ENCODE measurements at places on chromosomes 12 and 14. TPM values are rescaled to one million over a fixed set of nuclear protein-coding genes. Genes with fewer than 3 reads are reported as not detected.

LPAR5 gene
- 1.7 TPM for total RNA-seq

LMO3 gene
- 5.4 TPM for total RNA-seq

NPFF gene
- not detected for total RNA-seq

EIF2B2 gene
- total RNA-seq: 39.9 TPM

ZNF891 gene
- total RNA-seq: 1.3 TPM

IL31 gene
- not detected for total RNA-seq

SLC7A8 gene
- 11.7 TPM for total RNA-seq

CKAP4 gene
- total RNA-seq: 43.2 TPM

KRT6C gene
- not detected for total RNA-seq

KERA gene
- total RNA-seq: not detected

SLC25A47 gene
- not detected for total RNA-seq

SIX6 gene
- total RNA-seq: not detected

SLC24A4 gene
- 0.48 TPM for total RNA-seq

ESRRB gene
- total RNA-seq: 10.3 TPM

DNA sequence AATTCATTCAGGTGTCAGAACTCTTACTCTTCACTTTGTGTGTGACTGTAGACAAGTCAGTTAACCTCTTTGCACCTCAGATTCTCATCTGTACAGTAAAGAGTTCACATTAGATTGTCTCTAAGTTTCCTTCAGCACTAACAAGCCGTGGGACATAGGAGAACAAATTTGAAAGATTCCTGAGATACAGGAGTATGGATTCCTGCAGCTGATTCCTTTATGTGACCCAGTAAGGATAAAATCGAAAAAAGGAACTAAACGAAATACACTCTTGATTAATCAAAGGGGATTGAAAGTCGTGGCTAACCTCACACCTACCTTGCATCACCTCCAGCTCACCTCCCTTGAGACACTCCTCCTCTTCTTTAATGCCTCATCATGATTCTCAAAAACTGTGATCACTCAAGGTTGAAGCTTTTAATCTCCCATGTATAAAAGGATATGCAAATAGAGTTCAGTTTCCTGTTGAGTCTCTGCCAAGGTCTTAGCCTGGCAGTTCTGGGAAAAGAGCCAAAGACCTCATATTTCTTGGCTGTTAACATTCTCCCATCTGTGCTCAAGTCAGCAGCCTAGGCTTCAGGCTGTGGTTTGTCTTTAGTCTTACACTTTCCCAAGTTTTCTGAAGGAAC is 156.6 kb downstream of the DAD1 start:
- no peak for DNase-seq

DNA sequence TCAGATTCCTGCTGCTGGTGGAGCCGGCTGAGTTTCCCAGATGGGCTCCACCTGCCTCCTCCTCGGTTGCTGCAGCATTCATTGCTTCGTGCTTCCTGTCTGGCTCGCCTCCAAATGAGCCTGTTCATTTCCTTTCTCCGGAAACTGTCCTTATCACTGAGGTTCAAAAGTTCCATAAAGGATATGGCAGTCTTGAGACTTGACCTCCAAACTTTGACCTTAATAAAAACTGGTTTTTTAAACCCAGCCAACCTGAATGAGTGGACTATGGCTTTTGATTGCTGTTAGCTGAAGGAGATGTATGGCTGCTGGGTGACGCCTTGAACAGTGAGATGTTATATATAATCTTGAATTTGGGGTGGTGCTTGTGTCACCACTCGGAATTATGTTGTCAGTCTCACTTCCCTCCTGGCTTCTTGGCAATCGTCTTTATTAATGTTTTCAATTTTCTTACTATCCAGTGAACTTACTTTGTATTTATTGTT is 62.7 kb downstream of the RASSF3 start:
- peak; percentile 72 for DNase-seq

DNA sequence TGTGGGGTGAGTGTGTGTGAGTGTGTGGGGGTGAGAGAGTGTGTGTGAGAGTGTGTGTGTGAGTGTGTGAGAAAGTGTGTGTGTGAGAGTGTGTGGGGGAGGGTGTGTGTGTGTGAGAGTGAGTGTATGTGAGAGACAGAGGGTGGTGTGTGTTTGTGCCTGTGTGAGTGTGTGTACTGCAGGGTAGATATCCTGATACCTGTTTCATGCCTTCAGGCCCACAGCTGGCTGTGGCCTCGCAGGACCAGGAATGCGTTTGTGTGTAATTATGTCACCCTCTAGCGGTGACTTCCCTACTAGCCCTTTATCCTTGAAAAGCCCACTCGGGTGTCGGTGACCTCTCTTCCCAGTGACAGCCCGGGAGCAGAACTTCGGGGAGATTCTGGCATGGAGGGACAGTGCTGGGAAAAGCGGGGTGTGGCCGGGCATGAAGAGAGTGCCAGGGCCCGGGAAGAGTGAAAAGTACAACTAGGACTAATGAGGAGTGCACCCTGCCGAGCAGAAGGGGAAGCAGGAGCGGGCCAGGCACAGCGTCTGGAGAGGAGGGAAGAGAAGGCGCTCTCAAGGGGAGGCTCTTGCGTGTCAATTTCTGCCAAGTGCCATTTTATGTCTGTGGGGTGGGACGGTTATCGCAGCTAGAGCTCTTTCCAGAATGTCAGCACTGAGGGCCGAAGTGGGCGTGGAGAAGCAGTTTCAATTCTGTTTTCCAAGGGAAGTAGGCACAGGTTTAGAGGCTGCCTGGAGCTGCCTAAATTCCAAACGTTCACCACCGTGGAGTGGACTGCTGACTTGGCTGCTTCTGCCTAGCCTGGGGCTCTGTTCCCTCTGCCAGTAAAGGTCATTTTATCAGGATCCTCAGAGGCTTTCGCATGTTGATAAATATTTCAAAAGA is 11.0 kb upstream of the FBXL14 start:
- peak; percentile 86 for DNase-seq

DNA sequence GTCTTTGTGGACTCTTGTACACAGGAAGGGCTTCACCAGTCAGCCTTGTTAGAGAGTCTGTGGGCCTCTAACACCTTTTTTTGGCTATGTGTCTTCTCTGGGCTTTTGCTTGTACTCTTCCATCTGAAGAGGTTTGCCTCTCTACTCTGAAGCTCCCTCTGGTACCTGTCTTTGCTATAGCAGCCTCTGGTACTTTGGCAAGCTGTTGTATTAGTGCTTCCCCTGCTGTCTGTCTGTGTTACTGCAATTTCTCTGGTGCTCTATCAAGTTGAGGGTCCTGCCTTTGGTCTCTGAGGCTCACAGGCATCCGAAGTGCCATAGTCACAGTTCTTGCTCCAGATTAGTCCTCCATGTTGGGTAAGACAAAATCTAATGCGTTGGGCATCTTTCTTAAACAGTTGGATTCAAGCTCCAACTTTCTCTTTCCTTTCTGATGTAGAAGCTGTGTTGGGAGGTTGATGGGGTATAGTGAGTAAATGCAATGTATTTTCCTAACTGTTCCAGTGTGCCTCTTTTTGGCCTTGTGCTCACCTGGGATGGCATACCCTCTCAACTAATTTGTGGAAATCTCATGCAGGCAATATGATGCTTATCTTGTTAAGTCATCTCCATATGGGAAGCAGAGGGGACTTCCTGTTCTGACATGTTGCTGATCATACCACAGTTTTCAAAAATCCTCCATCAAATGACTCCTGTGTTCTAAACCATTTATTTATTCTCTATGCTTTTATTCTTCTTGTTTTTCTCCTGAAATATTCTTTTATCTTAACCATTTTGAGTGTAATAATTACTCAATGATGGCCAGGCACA is 88.8 kb downstream of the ATF7IP start:
- DNase-seq: no peak

- DNase-seq: no peak
Observed at GRCh38 chr12:119931402-119931801, 54.3 kb upstream of the CIT start.

DNA sequence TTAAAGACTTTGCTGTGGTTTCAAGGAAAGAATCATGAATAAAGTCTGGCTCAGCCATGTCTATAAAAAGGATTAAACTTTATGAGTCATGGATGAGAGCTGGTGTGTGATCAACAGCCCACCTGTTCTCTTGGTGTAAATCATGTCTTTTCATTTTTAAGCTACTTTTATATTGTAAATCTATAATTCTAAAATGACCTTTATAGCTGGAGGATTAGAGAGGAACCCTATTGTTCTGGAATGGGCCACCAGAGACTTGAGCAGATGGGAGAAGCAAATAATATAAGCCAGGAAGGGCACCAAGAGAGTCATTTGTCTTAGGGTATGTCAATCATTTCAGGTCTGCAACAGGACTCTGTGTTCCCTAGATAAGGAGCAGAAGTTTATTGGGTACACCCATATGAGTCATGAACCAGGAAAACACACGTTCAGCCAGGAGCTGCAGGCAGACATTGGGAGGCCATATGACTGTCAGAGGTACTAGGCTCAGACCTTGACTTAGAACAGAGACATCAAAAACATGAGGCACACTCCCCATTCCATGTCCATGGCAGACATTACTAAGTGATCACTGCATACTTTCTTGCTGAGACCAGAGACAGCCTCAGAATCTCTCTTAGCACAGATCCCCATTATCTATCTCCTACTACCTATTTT is 49.3 kb downstream of the NDUFA12 start:
- no peak for DNase-seq

DNA sequence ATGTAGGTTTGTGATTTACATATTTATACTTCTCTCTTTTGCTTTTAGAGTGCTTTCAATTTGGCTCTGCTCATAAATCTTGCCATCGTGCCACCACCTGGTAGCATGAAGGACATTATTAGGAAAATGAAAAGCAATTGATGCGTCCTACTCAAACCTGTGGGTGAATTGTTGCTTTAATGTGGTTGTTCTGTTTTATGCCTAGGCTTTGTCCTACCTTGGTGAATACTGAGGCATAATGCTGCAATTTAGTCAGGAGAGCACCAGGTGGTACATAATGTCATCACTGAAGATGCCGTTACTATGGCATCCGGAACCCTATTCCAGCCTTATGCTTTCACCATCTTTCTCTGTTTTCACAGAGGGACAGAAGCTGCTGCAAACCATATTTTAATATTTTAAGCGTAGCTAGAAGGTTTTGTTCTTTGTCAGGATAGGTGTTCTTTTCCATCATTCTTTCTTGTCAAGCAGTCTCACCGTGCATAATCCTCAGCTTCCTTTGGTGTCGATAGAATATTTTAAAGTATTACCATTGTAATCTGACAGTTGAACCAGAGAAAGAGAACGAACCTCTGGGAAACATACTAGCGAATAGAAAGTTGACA is 68.5 kb upstream of the PKP2 start:
- DNase-seq: no peak

- peak; percentile 68 for DNase-seq
Observed at GRCh38 chr12:111488271-111488670, 82.5 kb downstream of the SH2B3 start.

DNA sequence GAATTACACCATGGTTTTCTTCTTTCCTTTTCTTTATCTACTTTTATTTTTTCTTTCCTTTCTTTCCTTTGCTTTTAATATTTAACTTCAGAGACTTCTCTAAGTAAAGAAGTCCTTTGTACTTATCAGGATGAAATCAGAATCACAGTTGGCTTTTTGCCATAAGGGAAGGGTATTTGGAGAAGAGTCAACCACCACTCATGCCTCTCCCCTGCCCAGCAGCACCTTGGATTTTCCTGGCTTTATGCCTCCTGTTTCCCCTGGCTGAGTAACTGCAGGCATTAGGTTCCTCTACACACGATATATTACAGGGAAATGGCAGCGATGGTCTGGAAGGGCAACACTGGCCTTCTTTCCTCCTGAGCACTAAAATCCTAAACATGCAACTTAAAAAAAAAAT is 266.4 kb upstream of the CAND1 start:
- DNase-seq: no peak

GRCh38 chr12:109915171-109916040 is 15.3 kb downstream of the TCHP start:
- no peak for DNase-seq

GRCh38 chr14:94581127-94581999 is at the start of gene SERPINA5:
Gene SERPINA5 (plus strand): TSS chr14:94581426. CDS start chr14:94587363, 5,937 bp downstream.
- DNase-seq: peak; percentile 87

DNA sequence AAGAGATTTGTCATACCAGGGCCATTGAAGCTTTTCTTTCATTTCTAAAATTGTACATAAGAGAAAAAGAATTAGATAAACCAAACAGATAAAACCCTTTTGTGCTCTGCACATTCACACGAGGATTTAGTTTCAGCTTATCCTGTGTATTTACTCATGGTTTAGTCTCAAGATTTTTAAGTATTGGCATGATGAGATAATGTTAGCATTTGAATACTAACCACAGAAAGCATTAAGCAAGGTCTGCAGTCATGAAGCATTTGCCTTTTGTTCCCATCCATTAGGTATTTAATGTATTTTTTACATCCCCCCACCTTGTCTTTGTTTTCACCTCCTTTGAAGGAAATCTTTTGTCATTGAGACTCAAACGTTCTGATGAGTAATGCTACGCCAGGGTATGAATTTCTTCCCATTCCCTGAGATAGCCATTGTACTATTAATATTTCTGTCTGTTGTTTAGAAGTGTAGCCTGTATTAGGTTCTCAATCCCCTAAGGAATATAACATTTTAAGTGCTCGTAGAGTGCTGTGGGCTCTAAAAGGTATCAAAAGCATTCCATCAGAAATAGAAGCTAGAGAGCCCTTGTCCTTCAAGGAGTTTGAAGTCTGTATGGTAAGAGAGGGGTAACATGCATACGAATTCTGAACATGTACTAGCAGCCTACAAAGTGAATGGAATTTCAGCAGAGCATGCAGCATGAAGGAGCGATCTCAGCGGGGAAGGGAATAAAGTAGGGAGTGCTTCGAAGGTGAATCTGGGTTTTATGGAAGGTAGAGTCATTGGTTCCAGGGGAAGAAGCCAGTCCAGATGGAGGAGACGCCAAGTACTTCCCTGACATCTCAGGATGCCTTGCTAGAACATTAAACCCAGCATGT is 22.3 kb downstream of the CRADD start:
- DNase-seq: no peak

- DNase-seq: peak; percentile 87
Observed at GRCh38 chr12:1576410-1577241, 17.8 kb downstream of the FBXL14 start.

DNA sequence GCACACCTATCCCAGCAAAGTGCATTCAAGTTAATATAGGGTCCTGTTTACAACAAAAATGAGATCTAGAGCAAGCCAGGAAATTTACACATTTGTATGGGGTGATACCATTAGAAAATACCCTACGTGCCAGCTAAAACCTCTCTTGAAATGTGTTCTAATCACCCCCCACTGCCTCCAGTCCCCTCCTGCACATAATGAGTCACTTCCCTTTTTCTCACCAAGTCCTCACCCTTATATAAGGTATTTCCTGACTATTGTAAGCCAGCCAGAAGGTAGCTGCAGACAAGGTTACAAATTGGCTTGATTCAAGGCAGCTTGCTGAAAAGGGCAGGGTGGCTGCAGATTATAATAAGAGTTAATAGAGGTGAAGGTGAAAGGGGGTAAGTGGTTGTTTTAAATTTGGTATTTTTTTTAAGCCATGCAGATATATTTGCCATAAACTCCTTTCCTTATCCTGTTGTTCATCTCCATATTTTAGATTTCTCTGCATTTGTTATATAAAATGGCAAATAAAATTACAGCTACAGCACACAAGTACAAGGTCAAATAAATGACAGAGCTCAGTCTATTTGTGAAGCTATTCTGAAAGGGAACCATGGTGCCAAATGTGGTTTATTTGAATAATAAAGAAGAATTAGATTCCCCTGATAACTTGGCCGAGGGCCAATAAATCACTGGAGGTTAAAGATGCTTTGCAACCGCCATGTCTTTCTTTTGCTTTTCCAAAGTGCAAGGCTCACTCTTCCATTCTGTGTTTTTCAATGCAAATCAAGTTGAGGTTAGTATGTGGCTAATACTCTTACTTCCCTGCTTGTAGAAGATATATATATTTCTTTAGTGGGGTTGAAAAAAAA is 385.9 kb downstream of the EGLN3 start:
- no peak for DNase-seq

GRCh38 chr12:238736-239398 is 23.8 kb downstream of the SLC6A13 start:
- no peak for DNase-seq
